CD8-positive, alpha-beta memory T cell (primary cell): ENCODE measurements at places on chromosomes 3 and 15. TPM values are rescaled to one million over a fixed set of nuclear protein-coding genes. Genes with fewer than 3 reads are reported as not detected.

NAALADL2 gene
- not detected for total RNA-seq

MUC20 gene
- 0.95 TPM for total RNA-seq

UQCC5 gene
- 15.3 TPM for total RNA-seq

DUOX2 gene
- total RNA-seq: not detected

LPP gene
- total RNA-seq: 18.0 TPM

TPRG1 gene
- total RNA-seq: 28.6 TPM

FRMD5 gene
- 0.28 TPM for total RNA-seq

OR5K4 gene
- total RNA-seq: not detected

FGD5 gene
- not detected for total RNA-seq

UCN2 gene
- not detected for total RNA-seq

P3H2 gene
- total RNA-seq: not detected

SLC28A1 gene
- total RNA-seq: not detected

CRTAP gene
- total RNA-seq: 50.3 TPM

KBTBD8 gene
- total RNA-seq: 23.3 TPM

STRIT1 gene
- not detected for total RNA-seq

ITPKA gene
- 0.53 TPM for total RNA-seq

KBTBD13 gene
- not detected for total RNA-seq

EFCC1 gene
- total RNA-seq: 0.11 TPM

CLDN18 gene
- total RNA-seq: not detected

IQCB1 gene
- total RNA-seq: 27.3 TPM

ARGFX gene
- total RNA-seq: not detected

IQCF5 gene
- total RNA-seq: not detected

LRRFIP2 gene
- 34.3 TPM for total RNA-seq

SRGAP3 gene
- total RNA-seq: 0.84 TPM

KCNMB2 gene
- total RNA-seq: not detected

LRRIQ4 gene
- 0.15 TPM for total RNA-seq

SIAH2 gene
- 115 TPM for total RNA-seq
